Stimulated activated CD8-positive, alpha-beta memory T cell treated with anti-CD3 and anti-CD28 coated beads, Interleukin-4, amount 100 ng/mL, for 1 hour (primary cell): ENCODE measurements at places on chromosomes 1 and 21.

- no peak for DNase-seq
Observed at GRCh38 chr1:66375125-66375524, 158.8 kb upstream of the SGIP1 start.

DNA sequence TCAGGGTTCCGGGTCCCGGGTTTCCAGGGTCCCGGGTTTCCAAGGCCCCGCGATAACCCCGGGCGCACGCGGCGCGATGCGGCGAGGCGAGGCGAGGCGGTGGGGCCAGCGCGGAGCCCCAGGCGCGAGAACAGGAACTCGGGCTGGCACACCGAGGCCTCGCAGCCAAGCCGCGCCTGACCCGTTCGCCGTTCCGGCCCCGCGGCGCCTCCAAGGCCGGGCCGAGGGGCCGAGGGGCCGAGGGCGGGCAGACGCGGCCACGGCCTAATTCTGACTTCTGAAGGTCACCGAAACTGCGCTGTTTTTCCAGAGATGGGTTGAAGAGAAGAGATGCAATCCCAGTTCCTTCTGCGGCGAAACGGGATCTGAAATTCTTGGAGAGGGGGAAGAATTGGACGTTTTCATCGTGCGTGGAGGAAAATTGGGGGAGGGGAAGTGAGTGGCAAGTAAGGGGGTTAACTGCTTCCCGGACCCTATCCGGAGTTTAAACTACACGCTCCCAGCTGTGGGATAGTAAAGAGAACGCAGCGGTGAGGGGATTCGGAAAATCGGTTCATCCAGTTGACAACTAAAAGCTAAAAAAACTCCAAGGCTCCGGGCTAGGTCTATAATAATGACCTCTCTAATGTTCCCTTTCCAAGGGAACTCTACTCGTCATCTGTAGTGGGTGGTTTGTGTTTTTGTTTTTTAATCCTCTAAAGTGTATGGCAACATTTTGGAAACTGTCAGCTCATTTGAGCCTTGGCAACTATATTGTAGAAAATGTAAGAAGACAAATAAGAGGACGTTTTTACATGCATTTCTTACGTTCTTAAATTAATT lies 8.2 kb downstream of the TBX15 start:
- no peak for DNase-seq

GRCh38 chr1:209057901-209058300 lies 525.6 kb upstream of the CAMK1G start:
- DNase-seq: no peak

GRCh38 chr1:94627771-94628498 lies 86.4 kb upstream of the F3 start:
- DNase-seq: no peak

GRCh38 chr21:44010429-44010828 lies 1.7 kb upstream of the TRAPPC10 start:
- DNase-seq: no peak

DNA sequence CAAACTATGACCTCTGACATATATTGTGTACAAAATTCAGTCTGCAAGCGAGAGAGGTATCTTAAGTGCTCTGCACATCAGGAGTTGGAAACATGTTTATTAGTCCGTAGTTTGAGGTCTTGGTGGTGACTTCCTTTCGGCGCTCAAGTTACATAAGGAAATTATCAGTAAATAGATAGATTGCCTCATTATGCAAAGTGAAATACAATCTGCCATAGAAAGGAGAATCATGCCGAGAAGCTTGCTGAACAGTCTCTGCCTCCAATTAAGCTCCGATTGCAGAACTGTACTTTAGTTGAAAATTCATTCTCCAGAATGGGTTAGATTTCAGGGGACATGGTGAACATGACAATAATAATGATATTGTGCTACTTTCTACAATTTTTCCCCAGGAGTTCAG lies 271.8 kb downstream of the BRINP2 start:
- no peak for DNase-seq

DNA sequence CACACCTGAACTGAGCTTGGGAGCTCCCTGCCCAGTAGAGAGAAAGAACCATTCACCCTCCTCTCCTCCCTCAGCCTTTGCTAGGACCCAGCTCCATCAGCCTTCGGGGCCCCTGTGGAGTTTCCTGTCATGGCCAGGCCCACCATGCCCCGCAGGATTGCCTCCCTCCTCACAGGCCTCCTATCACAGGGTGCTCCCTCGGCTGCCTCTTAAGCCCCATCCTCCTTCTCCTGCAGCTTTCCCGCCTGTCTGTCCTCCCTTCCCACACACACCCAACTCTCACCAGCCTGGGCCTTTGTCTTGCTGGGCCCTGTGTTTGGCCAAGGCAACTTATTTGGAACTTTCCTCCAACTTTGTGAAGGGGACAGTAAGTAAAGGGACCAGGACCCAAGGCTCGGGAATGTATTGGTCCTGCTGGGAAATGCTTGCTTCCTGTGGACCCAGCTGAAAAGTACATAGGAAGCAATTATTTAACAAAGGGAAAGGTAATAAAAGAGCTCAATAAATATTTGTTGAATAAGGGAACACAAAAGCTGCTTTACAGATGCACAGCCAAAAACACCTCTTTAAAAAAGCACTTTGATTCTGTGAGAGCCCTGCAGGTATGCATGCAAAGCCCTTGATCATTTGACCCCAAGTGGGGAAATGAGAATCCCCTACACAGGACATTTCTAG lies 31.6 kb upstream of the TENT5C start:
- no peak for DNase-seq

GRCh38 chr1:47175227-47175934 lies 14.5 kb downstream of the PDZK1IP1 start:
- DNase-seq: no peak

DNA sequence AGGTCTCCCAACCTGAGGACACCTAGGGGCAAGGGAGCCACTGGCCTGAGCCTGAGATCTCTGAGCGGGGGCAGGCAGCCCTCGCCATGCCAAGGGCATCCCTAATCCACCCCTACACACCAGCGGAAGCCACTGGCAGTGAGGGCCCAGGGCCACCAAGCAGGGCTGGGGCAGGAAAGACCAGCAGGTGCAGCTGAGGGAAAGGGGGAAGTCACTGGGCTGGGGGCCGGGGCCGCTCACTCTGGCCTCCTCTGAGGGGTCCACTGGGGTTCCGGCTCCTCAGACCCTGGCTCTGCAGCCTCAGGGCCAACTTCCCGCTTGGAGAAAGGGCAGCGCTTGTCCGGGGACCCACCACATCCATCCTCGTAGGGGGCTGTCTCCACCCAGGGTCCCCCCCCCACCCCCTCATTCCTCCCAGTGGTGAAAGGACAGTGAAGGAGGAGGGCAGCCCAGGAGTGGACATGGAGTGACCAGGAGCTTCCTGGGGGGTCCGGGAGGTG lies 42.5 kb upstream of the ACTRT2 start:
- DNase-seq: no peak

DNA sequence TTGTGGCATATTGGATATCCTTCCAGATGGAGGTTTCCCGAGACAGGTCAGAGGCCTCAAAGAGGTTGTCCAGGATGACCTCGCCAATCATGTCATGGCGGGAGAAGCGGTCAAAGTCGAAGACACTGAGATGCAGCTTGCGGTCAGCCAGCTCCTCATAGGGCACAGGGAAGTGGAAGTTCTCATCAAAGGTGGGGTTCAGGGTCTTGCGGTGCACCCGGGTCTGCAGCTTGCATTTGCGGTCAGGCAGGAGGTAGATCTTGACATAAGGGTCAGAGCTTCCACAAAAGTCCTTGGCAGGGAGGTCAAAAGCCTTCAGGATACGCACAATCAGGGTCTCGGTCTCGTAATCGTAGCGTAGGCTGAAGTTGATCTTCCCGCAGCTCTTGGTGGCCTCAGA lies 16.2 kb downstream of the SYT6 start:
- no peak for DNase-seq

DNA sequence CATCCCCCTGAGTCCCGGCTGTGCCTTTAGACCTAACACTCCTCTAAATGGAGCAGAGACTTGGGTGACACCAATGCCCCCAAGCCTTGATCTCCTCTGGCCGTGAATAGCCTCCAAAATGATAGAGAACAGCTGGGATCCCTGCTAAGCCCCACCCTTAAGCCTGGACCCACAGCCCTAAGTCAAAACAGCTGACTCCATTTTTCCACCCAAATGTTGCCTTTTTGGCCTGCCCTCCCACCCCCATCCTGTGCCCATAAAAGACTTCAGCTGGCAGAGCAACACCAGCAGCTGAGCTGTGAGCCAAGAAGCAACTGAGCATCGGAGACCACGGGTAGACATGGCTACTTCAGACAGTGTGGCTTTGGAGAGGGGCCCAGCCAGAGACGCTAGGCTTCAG lies 420.8 kb downstream of the NPHP4 start:
- no peak for DNase-seq

GRCh38 chr1:236997882-236998281 lies 6.4 kb downstream of the MT1HL1 start:
- DNase-seq: no peak

GRCh38 chr1:109883248-109883955 lies 27.2 kb upstream of the CSF1 start:
- DNase-seq: no peak

- DNase-seq: no peak
Observed at GRCh38 chr1:3113741-3114056, 44.7 kb downstream of the PRDM16 start.

- no peak for DNase-seq
Observed at GRCh38 chr1:160794376-160794775, 1.6 kb upstream of the LY9 start.

DNA sequence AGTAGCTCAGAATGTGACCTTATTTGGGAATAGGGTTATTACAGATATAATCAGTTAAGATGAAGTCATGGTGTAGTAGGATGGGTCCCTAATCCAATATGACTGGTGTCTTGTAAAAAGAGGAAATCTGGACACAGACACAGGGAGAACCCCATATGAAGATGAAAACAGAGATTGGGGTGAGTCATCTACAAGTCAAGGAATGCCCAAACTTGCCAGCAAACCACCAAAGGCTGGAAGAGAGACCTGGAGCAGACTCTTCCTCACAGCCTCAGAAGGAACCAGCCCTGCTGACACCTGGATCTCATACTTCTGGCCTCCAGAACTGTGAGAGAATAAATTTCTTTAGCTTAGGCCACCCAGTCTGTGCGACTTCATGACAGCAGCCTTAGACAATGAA lies 29.9 kb downstream of the KRTAP19-8 start:
- no peak for DNase-seq

GRCh38 chr1:178724376-178724727 lies 692 bp upstream of the RALGPS2 start:
- no peak for DNase-seq

GRCh38 chr21:45531393-45532215 lies 10.6 kb downstream of the SLC19A1 start:
- DNase-seq: no peak

DNA sequence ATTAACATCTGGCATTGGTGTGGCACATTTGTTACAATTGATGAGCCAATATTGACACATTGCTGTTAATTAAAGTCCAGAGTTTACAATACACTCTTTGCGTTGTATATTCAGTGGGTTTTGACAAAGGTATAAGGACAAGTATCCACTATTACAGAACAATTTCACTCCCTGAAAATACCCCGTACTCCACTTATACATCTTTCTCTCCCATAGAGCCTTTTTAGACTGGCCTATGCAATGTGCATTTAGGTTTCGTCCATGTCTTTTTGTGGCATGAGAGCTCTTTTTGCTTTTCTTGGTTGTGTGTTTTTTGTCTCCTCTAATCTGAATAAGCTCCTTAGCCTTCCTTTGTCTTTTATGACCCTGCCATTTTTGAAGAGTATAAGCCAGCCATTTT lies 40.6 kb upstream of the TSNAX start:
- no peak for DNase-seq

DNA sequence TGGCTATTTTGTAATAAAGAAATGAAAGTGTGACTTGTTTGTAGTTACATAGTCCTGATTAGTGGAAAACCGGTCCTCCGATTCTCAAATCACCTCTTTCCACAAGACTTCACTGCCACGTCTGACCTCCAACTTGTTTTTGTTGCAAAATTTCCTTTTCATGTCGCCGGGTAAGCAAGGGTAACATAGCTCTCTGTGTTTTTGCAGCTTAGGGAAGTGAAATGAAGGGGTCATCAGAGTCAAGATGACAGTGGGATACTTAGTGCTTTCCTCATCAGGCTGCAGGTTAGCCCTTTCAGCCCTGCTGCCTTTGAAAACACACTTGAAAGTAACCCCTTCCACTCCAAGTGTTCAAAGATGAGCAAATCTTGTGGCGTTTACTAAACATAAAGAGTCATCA lies 217.9 kb downstream of the USP25 start:
- DNase-seq: no peak

DNA sequence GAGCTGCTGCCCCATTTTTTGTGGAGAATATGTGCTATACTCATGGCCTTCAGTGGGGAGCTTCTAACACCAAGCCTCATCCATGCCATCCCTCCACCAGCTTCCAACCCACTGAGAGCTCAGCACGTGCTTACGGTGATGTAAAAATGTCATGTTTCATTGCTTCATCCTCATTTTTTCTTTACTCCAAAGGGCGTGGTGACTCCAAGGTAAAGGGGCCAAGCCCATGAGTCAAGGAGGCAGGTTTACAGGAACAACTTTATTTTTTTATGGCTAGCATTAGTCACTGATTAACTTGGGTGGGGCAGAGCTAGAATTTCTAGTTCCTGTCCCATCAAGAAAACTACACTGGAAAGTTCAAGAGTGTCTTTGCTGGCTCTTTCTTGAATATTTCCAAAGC lies at the start of gene C1orf226:
Gene C1orf226, plus strand, starts transcription at position 346 of the 400 bp plus-strand sequence. CDS start 174 bp downstream, outside the sequence.
- no peak for DNase-seq

DNA sequence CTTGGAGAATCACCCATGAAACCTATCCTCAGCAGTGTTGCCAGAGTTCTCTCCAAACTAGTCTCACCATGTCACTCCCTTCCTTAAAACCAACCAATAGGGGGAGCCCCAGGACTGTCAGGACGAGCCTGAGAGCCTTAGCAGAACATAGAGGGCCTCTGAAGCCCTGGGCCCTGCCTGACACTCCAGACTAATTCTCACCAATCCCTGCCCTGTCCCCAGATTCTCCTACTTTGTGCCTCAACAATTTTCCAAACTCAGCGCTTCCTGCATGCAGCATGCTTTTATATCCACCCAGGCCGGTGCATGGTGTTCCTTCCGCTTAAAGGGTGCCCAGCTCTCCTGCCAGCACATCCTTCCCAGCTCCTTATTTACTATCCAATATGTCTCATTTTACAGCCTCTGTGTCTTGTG lies 42.7 kb downstream of the HSD3B1 start:
- DNase-seq: no peak
